Stimulated activated CD4-positive, alpha-beta T cell treated with anti-CD3 and anti-CD28 coated beads, TNF-alpha, amount 100 ng/mL, for 1 hour (primary cell): ENCODE measurements at places on chromosomes 5 and 9.

GRCh38 chr5:56673171-56673570 lies 142.2 kb upstream of the MAP3K1 start:
- DNase-seq: no peak

DNA sequence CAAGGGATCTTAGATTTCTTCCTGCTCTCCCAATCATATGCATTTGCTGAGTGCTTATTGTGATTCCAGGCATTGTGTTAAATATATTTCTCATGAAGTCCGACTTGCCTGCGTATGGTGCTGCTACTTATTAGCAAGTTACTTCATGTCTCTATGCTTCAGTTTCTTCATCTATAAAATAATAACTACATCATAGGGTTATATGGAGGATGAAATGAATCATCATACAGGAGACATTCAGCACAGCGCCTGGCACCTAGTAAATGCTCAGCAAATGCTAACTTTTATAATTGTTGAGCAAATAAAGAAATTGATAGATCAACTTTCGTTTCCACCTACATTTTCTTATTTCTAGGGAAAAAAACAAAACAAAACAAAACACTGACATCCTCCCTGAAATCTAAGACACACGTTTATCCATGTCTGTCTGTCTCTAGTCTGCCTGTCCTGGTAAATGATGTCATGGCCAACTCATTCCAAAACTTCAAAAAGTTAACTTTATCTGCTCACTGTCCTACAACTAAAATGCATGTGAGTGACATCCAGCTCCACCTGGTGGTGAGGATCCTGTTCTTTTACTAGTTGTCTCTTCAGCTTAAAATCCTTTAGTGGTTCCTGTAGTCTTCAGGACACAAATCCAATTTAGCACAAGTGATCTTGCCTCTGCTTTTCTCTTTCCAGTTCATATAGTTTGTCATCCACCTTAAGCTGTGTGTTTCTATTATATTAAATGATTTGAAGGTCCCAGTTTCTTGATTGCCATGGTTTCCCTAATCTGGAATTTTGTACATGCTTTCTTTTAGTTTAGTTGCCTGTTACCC lies 27.7 kb downstream of the PPP3R2 start:
- no peak for DNase-seq

DNA sequence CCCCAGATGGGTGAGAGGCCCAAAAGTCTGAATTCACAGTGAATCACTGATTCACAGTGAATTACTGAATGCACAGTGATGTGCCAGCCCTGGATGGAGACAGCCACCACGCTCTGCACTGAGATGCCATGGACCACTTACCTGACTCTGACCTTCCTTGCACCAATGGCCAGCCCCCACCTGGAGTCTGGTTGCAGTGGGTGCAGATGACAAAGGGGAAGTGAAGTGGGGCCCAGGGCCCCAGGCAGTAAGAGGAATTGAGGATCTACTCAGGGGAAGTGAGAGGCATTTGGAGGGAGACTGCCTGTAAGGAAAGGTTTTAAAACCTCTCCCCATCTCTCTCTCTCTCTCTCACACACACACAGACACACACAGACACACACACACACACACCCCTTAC lies 412.1 kb downstream of the CYLC2 start:
- DNase-seq: no peak

DNA sequence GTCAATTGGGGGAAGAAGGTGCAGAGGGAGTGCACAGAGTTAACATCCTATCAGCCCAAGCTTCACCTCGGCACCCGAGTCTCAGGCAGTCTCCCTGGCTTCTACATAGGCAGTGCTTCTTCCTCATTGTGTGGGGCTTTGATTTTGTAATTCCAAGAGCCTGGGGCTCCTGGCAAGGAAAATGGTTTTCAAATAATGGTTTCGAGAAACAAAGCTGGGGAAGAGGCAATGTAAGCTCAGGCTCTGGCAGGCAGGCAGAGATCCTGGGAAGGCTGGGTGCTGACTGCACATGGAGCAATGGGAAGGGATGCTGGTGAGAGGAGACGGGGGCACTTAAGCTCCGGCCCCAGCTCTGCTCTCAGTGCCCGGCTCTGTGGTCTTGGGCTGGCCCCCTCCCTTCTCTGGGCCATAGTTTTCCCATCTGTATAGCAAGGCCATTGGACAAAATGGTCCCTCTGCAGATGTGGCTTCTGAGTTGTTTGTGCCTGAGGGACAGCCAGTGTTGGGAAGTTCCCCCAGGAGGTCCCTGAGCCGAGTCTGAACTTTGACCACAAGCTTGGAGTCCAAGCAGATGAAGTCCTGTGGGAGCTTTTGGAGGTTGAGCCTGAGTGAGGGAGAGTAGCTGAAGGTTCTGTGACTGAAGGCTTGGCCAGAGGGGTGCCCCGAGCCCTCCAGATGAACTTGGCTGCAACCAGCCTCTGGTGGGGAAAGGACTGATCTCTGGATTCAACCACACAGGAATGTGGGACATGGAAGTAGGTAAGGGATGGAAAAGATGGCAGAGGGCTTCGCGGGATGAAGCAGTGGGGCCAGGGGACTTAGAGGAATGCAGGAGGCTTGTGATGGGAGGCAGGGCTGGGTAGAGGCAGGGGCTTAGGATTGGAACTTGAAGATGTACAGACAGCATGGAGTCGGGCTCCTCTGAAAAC lies 28.5 kb upstream of the IL17B start:
- no peak for DNase-seq

DNA sequence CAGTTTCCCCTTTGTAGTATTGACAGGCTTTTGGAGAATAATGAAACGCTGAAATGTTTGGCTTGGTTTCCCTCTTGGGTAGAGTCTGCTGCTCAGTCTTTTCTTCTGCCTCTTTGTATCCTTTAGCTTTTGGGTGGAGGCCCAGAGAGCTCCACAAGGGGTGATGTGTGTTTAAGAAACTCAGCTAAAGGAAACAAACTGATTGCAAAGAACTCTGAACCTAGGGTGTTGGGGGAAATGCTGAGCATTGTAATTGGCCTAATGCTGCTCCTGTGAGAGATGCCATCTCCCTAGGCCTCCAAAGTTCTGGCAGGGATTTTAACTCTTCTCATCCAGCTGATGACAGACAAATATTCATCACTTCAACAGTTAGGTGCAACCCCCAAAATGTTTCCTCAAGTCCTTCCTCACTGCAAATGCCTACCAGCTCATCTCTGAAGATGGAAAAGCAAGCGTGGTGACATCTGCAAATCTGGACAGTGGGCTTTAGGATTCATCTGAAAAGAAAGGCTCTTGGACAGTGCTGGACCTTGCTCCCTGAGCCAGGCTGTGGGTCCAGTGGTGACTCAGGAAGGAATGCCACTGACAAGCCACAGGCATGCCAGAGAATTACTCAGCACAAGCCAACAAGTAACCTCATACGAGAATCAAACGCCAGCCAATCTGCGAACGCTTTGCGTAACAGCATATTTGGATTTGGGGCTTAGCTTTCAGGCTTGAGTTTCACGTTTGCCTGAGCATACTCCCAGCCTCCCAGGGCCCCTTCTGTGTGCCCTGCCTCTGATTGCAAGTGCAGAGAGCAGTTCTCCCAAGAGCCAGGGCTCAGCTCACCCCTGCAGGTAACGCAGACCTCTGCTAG lies 30.5 kb upstream of the ZSWIM6 start:
- DNase-seq: no peak

DNA sequence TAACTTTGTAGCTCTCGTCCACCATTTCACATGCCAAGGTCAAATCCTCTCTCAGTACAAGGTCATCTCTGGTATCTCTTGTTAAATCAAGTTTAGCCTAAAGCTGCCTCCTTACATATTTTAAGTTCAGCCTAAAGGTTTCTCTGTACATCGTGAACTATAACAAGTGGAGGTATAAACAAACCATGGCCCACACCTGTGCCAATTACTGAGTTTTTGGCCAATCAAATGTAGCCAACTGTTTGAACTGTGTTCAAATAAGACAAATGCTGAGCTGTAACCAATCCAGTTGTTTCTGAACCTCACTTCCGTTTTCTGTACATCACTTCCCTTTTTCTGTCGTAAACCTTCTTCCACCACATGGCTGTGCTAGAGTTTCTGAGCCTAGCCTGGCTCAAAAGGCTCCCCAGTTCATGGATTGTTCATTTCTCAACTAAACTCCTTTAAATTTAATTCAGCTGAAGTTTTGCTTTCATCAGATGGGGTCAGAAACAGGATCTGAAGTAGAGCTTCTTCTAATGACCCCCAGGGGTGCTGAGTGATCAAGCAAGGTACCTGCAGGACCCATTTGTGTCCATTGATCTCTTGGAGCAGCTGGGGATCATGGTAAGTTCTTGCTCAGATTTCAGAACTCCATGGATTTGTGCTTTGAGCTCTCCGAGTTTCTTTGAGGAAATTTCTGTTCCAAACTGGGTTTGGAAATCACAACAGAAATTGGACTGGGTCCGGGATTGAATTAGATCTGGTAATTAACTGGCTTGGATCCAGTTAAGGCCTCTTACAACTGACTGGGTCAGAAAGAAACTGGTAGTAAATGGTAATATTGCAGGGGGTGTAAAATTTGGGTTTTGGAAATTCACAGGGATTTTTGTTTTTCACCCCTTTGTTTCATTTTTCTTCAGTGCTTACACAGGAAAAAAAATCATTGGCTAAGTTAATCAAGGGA lies 11.0 kb upstream of the NANS start:
- DNase-seq: no peak

- DNase-seq: no peak
These were observed 6.9 kb upstream of the EGR1 start for GRCh38 chr5:138458384-138458783.

DNA sequence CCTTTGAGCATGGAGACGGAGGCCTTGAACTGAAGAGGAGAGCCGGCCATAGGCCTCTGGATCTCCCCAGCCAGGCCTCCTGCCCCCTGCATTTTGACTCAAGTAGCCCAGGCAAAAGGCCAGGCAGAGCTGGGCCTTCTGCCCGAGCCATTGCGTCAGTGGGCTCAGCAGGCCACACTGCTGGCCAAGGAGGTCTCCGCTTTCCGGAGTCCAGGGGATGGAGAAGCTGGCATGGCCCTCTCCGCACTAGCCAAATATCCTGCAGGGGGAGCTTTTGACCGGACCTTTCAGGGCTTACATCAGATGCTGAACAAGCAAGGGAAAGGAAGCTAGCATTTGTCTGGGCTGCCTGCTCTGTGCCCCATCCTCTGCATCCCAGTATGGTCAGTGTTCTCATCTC lies 386.8 kb downstream of the TRIM36 start:
- no peak for DNase-seq

DNA sequence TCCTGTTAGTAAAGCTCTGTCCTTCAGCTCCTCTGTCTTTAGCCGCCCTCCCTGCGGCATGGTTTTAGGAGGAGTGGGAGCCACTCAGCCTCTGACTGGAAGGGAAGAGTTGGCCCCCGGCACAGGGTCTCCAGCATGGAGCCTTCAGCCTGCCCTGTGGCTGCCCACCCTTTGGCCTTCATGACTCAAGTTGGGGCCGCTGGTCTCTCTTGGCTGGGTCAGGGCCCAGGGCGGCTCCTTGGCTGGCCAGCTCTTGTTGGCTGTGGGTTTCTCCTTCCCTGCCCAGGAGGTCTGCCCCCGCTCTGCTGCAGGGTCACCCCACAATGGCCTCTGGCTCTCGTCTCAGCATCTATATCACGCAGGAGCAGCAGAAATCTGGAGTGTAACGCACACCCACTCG lies 25.7 kb downstream of the FGF1 start:
- DNase-seq: no peak

DNA sequence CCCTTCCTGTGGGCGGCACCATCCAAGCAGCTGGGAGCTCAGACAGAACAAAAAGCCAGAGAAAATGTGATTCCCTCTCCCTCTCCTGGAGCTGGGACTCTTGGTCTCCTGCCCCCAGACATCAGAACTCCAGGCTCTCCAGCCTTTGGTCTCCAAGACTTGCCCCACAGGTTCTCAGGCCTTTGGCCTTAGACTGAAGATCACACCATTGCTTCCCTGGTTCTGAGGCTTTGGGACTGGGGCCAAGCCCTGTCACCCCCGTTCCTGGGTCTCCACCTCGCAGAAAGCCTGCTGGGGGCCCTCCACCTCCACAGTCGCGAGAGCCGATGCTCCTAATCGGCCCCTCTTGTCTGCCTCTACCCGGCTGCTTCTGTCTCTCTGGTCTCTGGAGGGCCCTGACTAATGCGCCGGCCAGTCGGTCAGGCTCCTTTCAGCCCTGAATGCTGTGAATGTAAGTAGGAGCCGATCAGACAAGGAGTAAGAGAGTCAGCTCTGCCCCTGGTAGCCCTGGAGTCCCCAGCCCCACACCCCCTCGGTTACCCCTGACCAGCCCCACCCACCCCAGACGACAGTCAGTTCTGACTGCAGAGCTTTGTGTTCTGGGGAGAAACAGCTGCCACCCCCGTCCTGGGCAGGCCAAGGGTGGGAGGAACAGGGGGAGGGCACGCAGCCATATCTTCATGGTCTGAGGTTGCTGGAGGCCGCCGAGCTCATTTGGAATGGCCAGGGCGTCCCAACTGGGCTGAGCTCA lies 57.5 kb downstream of the VAV2 start:
- DNase-seq: no peak

DNA sequence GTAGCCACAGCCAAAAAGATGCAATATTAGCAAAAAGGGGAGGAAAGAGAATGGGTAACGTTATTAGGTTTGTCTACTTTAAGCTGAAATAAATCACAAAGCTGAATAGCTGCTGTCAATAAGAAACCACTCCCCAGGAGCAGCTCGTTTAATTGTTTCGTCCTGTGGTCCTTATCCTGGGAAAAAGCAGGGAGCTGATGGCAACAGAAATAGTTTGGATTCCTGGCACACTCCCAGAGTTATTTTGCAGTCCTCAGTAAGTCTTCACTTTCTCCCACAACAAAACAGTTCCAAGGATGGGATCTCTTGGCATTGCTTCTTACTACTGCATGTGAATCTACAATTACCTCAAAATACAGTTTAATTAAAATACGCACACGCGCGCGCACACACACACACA lies 28.8 kb downstream of the FRMD3 start:
- DNase-seq: no peak

DNA sequence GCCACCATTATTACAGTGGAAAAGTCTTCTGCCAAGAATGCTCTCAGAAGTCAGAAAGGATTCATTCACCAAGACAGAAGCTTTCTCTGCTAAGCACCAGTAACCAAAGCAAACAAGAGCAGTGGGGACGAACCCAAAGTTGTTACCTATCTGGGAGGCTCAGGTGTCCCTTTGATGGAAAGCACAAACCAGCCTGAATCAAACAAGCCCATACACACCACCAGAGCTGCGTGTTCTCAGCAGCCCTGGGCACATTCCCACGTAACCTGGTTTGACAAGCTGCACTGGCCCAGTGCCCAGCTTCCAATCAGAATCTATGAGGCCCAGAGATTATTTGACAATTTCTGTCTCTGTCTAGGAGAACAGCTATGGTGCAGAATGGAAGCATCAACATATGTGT lies 252.6 kb downstream of the ACTL7B start:
- no peak for DNase-seq
